DMS153 (cell line): ENCODE measurements at places on chromosomes 5 and 9.

GRCh38 chr5:132260051-132260450, 2.6 kb downstream of the PDLIM4 start:
- DNase-seq = no peak

- no peak for DNase-seq
Measured at GRCh38 chr9:84152204-84152603, 171.6 kb downstream of the RMI1 start.

DNA sequence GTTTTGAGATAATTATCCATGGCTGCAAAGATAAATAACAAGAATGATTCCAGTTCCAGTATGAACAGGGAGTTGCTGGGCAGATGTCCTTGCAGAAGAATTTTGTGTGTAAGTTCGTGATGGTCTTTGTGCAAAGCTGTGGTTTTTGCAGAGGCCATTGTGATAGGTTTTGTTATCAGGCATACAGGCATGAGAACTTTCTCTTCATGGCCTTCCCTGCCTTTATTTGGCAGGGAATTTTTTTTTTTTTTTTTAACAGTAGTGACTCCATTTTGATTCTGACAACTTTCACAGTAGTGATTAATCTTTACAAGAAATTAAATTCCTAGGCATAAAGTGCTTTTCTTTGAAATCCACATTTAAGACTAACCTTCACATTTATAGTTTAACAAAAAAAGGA, 1999.5 kb upstream of the CDH6 start:
- no peak for DNase-seq

- DNase-seq = no peak
Measured at GRCh38 chr5:98064118-98064685, 709.3 kb upstream of the RGMB start.
